ENCODE measurements at places on chromosomes 11 and 22.

DNA sequence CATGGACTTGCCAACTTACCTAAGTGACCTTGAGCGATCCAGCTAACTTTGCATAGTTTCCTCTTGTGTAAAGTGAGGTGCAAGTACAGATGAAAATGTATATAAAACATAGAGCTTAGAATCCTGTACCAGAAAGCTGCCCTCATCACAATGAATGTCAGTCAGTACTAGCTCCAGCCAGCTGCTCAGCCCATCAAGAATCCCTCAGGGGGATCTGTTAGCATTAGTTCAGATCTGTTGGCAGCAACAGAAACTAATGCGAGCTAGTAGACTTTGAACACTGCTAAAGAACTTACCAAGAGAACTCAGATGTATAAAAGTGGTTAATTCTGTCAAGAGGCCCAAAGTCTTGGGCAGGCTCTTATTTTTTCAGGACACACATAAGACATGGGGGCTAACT, 6.3 kb upstream of the C11orf91 start:
- no peak for DNase-seq

DNA sequence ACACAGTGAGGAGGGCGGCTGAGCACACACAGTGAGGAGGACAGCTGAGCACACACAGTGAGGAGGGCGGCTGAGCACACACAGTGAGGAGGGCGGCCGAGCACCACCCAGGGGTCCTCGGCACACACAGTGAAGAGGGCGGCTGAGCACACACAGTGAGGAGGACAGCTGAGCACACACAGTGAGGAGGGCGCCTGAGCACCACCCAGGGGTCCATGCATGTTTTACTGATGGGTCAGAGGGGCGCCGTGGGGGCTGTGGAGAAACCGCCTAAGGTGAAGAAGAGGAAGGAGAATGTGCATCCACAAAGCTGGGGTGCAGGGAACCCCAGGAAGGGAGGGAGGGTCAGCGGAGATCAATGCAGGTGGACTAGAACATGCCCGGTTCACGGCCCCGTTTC, 461.8 kb downstream of the BRD1 start:
- no peak for DNase-seq

DNA sequence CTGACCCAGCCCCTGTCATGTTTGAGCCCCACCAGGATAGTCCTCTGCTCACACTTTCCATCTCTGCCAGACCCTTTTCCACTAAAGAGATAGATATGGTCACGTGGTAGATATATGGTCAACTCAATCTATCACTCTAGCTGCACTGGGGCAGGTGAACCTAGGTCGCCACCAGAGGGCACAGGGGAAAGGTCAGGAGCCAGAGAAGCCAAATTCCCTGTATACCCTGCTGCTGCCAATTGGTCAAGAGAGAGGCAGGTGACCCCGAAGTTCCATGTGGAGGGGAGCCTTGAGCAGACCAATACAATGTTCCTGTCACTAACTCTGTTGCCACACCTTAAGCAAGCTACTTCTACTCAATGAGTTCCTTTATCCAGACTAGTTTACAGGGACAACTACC, 101.1 kb upstream of the GALNT18 start:
- DNase-seq, result no peak

DNA sequence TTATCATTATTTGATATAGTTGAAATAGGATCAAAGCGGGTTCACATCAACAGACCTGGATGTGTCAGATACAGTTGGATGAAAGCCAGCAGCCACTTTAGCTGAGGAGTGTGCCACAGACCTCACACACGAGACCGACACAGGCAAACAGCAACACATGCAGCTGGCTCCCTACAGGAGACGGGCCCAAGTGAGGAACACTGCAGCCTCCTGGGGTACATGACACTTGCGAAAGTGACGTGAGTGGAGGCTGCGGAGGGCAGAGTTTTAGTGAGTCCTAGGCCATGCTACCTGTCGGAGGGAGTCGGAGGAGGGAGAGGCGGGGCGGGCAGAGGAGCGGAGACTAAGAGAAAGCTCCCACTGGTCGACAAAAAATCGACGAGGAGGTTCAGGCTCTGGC, 100.9 kb upstream of the BID start:
- no peak for DNase-seq

DNA sequence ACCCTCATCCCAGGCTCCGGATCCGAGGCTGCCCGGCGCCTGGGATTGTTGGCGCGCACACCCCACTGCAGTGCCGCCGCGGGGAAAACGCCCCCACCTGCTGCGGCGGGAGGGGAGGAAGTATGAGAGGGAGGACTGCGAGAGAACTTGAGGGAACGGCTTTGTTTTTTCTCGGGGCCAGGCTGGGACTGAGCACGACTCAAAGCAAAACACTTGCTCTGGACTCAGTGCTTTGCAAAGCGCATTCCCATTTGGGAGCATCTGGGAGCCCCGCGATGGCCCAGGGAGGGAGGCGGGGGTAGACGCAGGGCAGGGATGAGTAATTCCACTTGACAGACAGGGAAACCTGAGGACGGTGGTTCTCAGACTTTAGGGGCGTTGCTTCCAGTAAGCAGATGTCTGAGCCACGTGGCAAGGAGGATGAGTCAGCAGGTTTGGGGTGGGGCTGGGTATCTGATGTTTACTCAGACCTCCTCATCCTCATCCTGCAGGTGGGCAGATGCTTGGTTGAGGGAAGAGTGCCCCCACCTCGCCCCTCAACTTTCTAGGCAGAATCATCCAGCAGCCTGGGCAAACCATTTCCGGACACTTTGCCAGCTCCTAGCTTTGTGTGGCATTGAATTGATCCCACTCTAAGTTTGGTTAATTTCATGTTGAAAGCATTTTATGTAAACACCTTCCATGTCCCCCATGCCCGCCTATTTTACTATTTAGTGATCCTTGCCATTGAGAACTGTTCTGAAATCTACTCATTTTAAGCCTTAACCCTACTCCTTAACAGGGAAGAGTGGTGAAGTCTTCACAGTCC, 1.5 kb downstream of the MIAT start:
- DNase-seq, result peak; percentile 50

GRCh38 chr22:37764622-37765021, 43.1 kb upstream of the GCAT start:
- DNase-seq, result no peak

GRCh38 chr11:16787035-16787742, 48.7 kb downstream of the C11orf58 start:
- DNase-seq, result no peak

DNA sequence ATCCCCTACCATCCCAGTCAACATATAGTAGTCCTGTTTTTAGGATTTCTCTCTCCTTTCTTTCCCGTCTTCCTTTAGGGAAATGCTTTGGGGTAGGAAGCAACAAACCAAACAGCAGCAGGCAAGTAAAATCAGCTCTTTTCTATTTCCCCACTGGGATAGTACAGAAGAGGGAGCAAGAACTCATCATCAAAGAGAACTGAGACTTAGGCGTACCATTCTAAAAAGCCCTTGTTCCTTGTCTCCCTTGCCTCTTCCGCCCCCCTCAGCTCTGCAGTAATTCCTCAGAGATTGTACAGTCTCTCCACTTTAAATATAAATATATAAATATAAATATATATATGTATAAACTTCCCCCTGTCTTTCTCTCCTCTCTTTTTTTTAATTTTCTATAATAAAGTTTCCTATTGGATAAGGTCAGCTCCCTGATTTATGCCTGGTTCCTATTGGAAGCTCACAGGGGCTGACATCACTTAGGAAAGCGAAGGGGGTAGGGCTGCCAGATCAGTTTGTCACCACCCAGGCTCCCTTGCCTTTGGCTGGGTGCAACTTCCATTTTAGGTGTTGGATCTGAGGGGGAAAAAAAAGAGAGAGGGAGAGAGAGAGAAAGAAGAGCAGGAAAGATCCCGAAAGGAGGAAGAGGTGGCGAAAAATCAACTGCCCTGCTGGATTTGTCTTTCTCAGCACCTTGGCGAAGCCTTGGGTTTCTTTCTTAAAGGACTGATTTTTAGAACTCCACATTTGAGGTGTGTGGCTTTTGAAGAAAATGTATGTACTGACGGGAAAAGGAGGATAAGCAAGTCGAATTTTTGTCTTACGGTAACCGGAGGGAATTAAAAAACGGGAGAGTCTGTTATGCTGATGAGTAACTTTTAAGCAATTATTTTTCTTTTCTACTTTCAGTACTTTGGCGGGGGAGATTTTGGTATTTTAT, at the start of gene CTNND1:
CTNND1 (plus strand) TSS at position 502 of the 934 bp plus-strand sequence. CDS start 29,677 bp downstream, outside the sequence.
- no peak for DNase-seq

- DNase-seq, result no peak
Measured at GRCh38 chr11:124869331-124869730, 4.1 kb downstream of the ROBO3 start.

GRCh38 chr11:120923866-120924508, 99.9 kb upstream of the TBCEL start:
- no peak for DNase-seq

GRCh38 chr11:19982774-19983495, 177.3 kb downstream of the DBX1 start:
- no peak for DNase-seq

DNA sequence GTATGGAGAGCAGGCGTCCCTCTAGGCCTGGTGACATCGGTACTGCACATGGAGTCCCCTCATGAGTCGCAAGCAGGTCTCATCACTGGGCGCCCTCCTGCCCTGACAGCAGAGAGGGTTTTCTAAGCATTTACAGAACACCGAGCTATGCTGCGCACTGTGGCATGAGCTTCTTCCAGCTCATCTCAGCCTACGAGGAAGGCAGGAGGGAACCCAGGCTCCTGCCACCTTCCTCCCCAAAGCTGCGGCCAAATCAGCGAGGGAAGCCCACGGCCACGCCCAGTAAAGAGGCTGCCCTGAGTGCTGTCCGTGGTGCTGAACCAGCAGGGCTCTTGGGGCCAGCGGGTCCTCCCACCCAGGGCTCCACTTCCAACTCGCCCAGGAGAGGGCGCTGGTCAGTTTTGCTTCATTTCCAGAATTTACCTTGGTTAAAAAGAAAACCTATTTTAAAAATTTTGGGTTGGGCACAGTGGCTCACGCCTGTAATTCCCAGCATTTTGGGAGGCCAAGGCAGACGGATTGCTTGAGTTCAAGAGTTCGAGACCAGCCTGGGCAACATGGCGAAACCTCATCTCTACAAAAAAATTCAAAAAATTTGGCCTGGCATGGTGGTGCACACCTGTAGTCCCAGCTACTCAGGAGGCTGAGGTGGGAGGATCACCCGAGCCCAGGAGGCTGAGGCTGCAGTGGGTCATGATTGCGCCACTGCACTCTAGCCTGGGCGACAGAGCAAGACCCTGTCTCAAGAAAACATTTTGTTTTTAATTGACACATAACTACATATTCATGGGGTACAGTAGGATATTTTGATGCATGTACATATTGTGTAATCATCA, 34.2 kb downstream of the PHF21B start:
- no peak for DNase-seq

GRCh38 chr11:76616676-76617552, 53.6 kb downstream of the LRRC32 start:
- DNase-seq, result no peak

GRCh38 chr11:111879637-111879960, 258 bp downstream of the CFAP68 start:
- no peak for DNase-seq

GRCh38 chr11:65116370-65117205, 913 bp downstream of the ZNHIT2 start:
- peak; percentile 31 for DNase-seq

DNA sequence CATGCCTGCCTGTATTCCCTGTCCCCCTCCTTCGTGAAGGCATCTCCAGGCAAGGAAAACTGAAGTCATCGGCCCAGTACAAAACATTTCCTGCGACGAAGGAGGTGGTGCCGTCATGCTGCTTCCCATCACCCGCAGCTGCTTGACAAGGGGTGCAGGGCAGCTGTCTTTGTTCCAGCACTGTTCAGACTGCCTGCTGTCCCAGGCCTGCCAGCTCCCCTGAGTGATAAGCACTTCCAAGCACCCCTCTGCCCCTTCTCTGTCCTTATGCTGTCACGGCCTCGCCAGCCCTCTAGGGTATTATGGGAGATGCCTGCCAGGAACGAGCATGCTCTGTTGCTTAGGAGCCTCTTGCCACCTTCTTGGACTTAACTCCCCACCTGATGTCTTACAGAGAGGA, 37.1 kb upstream of the BSX start:
- DNase-seq, result no peak

DNA sequence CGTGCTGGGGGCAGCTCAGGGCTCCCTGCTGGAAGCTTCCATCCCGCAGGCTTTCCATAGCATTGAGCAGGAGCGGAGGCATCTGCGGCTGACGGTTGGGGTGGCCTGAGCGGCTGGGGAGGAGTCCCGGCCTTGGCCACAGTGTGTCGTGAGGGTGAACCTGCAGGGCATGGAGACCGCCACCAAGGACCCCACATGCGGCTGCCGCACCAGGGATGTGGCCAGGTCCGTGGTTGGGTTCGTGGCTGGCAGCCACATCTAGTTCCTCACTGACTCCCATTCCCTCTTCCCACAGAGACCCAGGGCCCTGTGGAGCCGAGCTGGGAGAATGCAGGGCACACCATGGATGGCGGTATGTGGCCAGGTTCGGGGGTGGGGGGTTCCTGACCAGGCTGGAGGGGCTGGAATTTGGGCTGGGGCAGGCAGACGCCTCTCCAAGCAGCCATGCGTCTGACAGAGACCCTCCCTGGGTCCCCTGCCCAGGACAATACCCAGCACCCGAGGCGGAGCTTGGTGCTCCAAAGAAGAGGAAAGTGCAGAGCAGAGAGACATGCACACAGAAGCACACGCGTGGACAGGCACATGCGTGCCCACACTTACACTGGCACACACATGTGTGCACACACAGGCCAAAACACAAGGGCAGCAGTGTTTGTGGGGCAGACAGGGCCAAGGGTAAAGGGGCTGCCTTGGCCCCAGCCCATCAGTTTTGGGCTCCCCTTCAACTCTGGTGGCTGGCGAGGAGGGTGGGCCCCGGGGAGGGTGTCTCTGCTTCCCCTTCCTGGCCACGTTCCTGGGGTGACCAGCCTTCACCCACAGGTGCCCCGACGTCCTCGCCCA, 2.7 kb downstream of the MUC5B start:
- no peak for DNase-seq

GRCh38 chr22:22721681-22722354, 77.4 kb downstream of the GGTLC2 start:
- DNase-seq, result peak; percentile 52

- DNase-seq, result no peak
Measured at GRCh38 chr11:4975436-4975835, 19.2 kb upstream of the OR51L1 start.

- DNase-seq, result no peak
Measured at GRCh38 chr11:37788141-37788877, 1190.3 kb upstream of the RAG2 start.

GRCh38 chr11:106231591-106231990, 154.1 kb downstream of the AASDHPPT start:
- DNase-seq, result no peak

GRCh38 chr22:46010951-46011626, 34.1 kb upstream of the WNT7B start:
- DNase-seq, result no peak

GRCh38 chr11:58135171-58135570, 9.8 kb upstream of the OR9I1 start:
- DNase-seq, result no peak

- no peak for DNase-seq
Measured at GRCh38 chr11:127890030-127890615, 697.2 kb downstream of the ETS1 start.

- no peak for DNase-seq
Measured at GRCh38 chr11:102783016-102783415, 2.6 kb upstream of the MMP10 start.

DNA sequence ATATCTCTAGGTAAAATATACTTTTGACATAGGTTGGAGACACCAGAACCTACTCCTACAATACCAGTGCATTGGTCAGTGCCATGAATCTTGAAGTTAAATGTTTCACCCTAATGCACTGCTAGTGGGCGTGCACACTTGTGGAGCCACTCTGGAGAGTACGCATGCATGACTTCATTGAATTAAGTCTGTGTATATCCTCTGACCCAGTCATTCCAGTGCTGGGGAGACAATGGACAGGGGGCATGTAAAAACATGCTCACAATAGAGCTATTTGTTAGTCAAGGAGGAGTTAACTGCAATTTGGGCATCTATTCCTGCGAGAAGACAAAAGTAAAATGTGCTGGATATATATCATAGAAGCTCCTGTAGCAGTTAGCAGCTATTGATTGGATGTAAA, 335.4 kb upstream of the NCAM1 start:
- no peak for DNase-seq

Data from activated naive CD8-positive, alpha-beta T cell treated with anti-CD3 and anti-CD28 coated beads, Interleukin-2, amount 50 U/mL, for 16 hours (primary cell).